ENCODE measurements at places on chromosomes 2 and 18.

- no peak for DNase-seq
Observed at GRCh38 chr2:45498661-45499550, 112.2 kb downstream of the SRBD1 start.

DNA sequence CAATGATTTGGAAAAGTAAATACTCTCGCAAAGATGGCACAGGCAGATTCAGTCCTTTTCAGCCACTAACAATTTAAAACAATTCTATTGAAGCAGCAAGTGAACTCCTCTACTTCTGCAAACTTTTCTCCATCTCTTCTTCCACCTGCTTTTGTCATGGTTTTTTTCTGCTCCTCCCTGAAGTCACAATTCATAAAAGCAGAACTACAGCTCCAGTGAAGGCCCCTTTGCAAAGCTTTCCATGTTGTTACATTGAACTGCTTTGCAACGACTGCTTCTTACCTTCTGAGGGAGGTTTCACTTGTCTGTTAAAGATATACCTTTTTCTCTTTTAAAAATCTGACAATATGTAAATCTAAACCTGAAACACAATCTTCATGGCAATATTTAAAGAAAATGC lies 3.7 kb upstream of the SERTAD2 start:
- no peak for DNase-seq

DNA sequence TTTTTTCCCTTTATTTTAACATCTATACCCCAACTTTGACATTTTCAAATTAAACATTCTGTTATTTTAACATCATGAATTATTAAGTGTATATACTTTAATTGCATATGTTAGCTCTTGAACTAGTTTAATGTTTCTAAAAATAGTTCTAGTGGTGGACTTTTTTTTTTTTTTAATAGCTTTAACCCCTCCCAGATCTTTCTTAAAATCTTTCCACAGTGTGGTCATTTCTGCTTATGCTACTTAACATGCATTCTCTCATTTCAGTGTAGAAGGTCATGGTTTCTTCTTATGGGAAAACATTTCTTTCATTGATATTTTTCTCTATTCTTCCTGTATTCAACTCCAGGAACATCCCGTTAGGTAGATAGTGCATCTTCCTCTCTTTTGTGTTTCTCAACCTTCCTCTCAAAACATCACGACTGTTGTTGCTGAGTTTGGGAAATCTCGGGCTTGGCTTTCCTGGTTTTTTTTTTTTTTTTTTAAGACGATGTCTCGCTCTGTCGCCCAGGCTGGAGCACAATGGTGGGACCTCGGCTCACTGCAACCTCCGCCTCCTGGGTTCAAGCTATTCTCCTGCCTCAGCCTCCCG lies 849 bp upstream of the TMEM18 start:
- no peak for DNase-seq

GRCh38 chr2:4094743-4095142 lies 391.4 kb downstream of the DCDC2C start:
- no peak for DNase-seq

- DNase-seq, result no peak
Observed at GRCh38 chr2:236587861-236588815, 18.5 kb downstream of the ACKR3 start.

- DNase-seq, result no peak
Observed at GRCh38 chr2:43448011-43448821, 147.6 kb downstream of the THADA start.

DNA sequence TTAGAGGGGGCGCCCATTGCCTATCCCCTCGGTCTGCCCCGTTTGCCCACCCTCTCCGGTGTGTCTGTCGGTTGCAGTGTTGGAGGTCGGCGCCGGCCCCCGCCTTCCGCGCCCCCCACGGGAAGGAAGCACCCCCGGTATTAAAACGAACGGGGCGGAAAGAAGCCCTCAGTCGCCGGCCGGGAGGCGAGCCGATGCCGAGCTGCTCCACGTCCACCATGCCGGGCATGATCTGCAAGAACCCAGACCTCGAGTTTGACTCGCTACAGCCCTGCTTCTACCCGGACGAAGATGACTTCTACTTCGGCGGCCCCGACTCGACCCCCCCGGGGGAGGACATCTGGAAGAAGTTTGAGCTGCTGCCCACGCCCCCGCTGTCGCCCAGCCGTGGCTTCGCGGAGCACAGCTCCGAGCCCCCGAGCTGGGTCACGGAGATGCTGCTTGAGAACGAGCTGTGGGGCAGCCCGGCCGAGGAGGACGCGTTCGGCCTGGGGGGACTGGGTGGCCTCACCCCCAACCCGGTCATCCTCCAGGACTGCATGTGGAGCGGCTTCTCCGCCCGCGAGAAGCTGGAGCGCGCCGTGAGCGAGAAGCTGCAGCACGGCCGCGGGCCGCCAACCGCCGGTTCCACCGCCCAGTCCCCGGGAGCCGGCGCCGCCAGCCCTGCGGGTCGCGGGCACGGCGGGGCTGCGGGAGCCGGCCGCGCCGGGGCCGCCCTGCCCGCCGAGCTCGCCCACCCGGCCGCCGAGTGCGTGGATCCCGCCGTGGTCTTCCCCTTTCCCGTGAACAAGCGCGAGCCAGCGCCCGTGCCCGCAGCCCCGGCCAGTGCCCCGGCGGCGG lies 1.7 kb downstream of the MYCN start:
- DNase-seq, result no peak

GRCh38 chr18:74281011-74281979 lies 10.5 kb downstream of the CYB5A start:
- no peak for DNase-seq

DNA sequence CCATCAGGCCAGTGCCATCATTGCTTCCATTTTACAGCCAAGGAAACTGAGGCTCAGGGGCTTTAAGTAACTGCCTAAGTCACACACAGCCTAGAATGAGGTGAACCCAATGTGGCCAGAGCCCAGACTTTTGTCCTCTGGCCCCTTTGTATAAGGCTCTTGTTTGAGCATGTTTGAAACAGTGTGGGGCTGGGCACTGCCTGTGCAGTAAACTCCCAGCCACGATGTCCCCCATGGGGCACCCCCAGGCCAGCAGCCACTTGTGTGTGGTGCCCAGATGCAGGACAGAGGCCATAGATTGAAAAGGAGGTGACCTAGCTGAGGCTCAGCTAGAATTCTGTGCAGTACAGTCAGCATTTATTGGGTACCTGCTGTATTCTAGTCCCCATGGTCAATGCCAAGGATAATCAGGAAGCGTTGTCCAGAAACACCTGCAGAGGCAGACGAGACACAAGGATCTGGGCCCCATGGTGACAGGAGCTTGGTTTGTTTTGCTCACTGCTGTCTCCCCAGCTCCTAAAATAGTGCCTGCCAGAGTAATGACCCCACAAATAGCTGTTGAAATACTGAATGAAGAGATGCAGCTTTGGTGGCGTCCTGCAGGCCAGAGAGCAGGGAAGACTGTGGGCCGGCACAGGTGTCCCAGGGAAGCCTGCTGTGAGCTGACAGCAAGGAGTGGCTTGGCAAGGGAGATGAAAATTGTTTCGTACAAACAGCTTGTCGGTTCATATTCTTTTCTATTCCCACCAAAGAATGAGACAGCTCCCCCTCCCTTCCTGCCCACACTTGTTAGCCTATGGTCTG lies 160.7 kb downstream of the LDLRAD4 start:
- no peak for DNase-seq

DNA sequence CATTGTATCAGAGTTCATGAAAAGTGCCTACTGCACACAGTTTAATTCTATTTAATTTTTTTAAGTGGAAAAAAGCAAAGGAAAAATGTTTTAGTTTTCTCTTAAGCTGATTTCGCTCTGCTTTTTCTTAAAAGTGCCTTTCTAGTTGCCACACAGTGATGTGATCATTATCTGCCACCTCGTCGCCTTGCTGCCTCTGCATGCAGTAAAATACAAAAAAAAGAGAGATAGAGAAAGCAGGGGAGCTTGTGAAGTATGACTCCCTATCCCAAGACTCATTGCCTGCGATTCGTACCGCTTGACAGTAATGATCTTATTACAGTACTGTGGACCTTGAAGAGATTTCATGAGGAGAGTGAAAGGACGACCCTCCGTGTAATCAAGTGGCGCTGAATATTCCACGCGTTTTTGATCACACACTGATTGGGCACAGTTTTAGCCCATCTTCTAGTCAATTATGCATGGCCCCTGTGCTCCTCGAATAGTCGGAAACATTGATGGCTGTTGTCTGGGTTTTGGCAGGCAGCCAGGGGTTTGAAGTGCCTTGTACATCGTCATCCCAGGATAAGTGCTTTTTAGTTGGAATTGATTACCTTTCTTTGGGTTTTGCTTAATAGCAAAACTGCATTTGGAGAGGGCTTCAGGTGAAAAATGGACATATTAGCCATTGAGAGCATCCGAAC lies 188.3 kb downstream of the GBX2 start:
- DNase-seq, result no peak

GRCh38 chr2:175187378-175187777 lies 5.9 kb upstream of the ATP5MC3 start:
- no peak for DNase-seq

DNA sequence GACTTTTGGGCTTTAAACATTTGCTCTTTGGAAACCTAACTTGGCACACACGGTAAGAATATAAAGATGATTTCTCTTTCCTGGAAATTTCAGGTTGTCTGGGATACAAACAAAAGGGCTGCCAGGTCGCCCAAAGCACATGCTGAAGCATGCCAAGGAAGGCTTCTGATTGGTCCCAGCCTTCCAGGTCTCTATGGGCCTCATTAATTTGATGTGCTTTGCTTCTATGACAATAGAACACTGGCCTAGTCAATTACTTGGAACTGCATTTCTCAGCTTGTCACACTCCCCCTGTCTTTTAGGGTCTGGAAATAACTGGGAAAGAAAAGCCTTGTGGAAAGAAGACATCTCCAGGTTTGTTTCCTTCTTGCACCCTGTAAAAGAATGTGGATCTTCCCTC lies 228.9 kb downstream of the ADCYAP1 start:
- no peak for DNase-seq

GRCh38 chr2:209771474-209772289 lies at the start of gene UNC80:
Gene UNC80 (plus strand): TSS chr2:209771832. CDS start chr2:209772073, 241 bp downstream.
- DNase-seq, result no peak

GRCh38 chr18:9068346-9068745 lies 34.2 kb upstream of the NDUFV2 start:
- no peak for DNase-seq

DNA sequence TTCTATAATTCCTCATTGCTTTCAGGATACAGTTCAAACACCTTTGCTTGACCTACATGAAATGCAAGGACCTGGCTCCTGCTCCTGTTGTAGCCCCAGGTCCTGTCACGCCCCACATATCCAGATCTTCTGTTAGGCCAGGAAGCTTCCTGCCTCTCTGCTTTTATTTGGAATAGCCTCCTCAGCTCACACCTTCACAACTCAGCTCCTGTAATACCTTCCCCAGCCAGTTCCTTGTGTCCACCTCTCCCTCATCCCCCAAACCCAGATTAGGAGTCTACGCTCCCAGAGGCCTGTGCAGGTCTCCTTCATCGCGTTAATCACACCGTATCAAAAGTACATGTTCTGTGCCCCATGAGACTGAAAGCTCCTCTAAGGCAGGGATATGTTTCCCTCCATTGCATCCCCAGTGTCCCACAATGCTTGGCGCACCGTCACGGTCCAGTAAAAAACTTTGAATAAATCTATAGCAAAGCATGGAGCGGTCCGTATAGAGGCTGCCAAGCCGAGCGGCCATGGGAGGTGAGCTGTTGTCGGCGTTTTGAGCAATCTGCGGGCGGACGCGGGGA lies 371 bp downstream of the MDH1B start:
- no peak for DNase-seq

DNA sequence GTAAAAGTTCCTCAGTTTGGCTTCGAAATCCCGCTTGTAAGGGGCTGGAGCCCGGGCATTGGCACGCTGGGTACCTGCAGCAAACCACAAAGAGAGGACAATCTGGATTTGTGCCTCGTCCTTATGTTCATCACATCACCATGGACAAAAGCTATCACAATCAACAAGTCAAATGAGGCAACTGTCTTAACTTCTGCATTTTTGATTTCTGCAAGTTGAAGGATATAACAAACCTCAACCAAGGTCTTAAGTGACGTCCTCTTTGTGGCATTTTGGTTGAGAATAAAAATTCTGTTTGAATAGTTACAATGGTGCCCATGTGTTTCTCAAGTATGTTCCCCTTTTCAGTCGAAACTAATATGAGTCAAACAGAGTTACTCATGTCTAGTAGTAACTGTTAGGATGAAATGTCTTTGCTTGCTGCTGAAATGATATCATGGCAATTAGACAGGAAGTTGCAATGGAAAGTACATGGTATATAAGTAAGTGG lies 70.8 kb upstream of the STK17B start:
- DNase-seq, result no peak

GRCh38 chr2:69955029-69955428 lies 6.4 kb downstream of the ASPRV1 start:
- DNase-seq, result no peak

- DNase-seq, result no peak
Observed at GRCh38 chr18:55384551-55385275, 203.3 kb downstream of the TCF4 start.

DNA sequence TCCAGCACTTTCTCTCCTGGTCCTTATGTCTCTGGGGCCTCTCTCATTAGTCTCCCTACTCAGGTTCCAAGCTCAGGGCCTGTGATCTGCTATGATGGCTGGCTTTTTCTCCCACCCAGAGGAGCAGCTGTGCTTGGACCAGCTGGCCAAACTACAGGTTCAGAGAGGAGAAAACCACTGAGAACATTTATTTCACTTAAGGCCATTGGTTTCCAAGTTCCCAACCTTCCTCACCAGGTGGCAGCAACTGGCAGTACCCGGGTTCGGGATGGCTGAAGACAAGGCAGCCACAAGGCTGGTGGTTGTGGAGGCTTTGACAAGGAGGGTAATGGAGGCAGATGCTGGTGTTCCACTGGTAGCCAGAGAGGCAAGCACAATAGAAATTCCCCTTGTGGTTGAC lies 29.9 kb upstream of the SELENOI start:
- DNase-seq, result no peak

- DNase-seq, result no peak
Observed at GRCh38 chr2:170191166-170191866, 13.4 kb downstream of the MYO3B start.

GRCh38 chr2:151999053-151999452 lies 99.8 kb downstream of the CACNB4 start:
- DNase-seq, result no peak

GRCh38 chr2:235709124-235709813 lies 215.4 kb downstream of the AGAP1 start:
- DNase-seq, result no peak

DNA sequence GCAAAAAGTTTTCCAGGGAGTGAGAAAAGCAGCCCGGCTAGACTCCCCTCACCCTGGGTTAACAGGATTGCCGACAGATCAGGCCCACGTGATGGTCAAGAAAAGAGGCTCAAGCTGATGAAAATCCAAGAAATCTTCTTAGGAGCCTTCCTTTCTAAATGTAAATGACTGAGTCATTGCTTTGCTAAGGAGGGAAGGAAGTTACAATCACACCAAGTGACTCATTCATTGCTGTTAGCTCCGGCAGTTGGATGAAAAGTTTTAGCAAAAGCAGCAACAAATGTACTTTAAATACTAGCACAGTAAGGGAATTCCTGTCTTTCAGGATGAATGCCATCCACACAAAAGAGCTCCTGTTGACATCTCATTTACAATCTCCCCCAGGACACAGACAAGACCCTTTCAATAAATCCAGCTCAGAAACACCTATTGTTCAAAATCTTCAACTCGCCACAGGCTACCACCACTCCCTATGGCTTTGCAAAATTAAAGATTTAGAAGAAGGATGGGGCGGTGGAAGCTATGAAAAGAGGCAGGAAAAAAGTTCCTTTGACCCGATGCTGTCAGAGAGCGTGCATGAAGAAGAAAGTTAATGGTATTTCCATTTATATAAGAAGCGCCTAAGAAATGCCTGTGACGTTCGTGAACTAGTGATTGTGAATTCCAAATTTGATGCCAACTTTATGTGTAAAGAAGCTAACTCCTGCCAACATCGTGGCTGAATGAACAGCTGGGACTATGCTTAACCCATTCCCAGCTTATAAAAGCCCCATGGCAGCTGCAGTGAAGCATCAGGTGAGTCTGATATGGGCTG lies 153.7 kb downstream of the TGIF1 start:
- DNase-seq, result no peak

GRCh38 chr18:47418746-47419145 lies 167.3 kb upstream of the SKOR2 start:
- DNase-seq, result no peak

Measured in activated CD8-positive, alpha-beta memory T cell treated with anti-CD3 and anti-CD28 coated beads for 48 hours (primary cell).